ENCODE measurements at places on chromosomes 5 and 9. TPM values are rescaled to one million over a fixed set of nuclear protein-coding genes. Genes with fewer than 3 reads are reported as not detected.

The ADRA1B gene
- not detected for total RNA-seq

The SHOC1 gene
- not detected for total RNA-seq

The PCDH12 gene
- 0.76 TPM for total RNA-seq

The KCNV2 gene
- total RNA-seq, result not detected

The CNTLN gene
- 0.32 TPM for total RNA-seq

The ADAMTS12 gene
- total RNA-seq, result not detected

The ENHO gene
- total RNA-seq, result 0.38 TPM

The GPR21 gene
- total RNA-seq, result not detected

The C9orf153 gene
- not detected for total RNA-seq

The PRKACG gene
- total RNA-seq, result not detected

The GARNL3 gene
- 4.5 TPM for total RNA-seq

The BTNL3 gene
- total RNA-seq, result not detected

The CCDC187 gene
- total RNA-seq, result not detected

The ADAMTS19 gene
- not detected for total RNA-seq

The SLC1A1 gene
- 0.13 TPM for total RNA-seq

The FOXI1 gene
- total RNA-seq, result not detected

The SYK gene
- total RNA-seq, result not detected

The UQCRQ gene
- total RNA-seq, result 661 TPM

The NXNL2 gene
- total RNA-seq, result not detected

The PHAX gene
- total RNA-seq, result 57.6 TPM

The NUDT12 gene
- 0.96 TPM for total RNA-seq

The TAF1L gene
- total RNA-seq, result not detected

The PCDHB4 gene
- total RNA-seq, result not detected

The LECT2 gene
- not detected for total RNA-seq

The ZNF189 gene
- total RNA-seq, result 8.3 TPM

The ADRB2 gene
- 0.65 TPM for total RNA-seq

The C9orf85 gene
- 10.5 TPM for total RNA-seq

The C5orf58 gene
- not detected for total RNA-seq

The IL9 gene
- total RNA-seq, result 9.6 TPM

The NDUFAF2 gene
- total RNA-seq, result 48.3 TPM

The CDHR2 gene
- 0.50 TPM for total RNA-seq

The COL15A1 gene
- 0.04 TPM for total RNA-seq

The INSL4 gene
- not detected for total RNA-seq

The SLC36A2 gene
- total RNA-seq, result not detected

The GABRA6 gene
- not detected for total RNA-seq

The TRPM3 gene
- total RNA-seq, result not detected

The ORM2 gene
- total RNA-seq, result not detected

The SOX30 gene
- total RNA-seq, result 0.15 TPM

Data from activated CD8-positive, alpha-beta memory T cell treated with anti-CD3 and anti-CD28 coated beads for 36 hours (primary cell).